Stomach (tissue), 19 donors: ENCODE measurements at places on chromosomes 13 and 19.

- no peak for DNase-seq
Measured at GRCh38 chr13:112622375-112622774, 34.4 kb upstream of the TUBGCP3 start.

DNA sequence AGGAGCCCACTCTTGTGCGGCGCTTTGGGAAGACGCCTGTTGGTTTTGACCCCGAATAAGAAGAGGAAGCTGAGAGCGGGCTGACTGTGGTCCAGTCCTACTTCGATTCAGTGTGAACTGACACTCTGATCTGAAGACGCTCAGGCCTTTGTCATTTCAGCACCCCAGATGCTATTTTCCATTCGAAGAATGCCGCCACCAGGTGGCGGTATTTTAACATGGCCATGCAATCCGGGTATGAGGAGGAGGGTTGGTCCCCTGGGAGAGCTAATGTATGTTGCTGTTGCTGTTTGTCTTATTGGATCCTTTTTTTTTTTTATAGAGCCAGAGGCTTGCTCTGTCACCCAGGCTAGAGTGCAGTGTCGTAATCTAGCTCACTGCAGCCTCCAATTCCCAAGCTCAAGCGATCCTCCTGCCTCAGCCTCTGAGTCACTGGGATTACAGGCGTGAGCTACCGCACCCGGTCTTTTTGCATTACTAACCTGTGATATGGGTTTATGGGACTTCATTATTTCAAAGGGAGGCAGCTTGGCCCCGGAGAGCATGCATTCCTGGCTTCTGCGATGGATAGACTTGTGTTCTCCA lies 803 bp upstream of the TIMM44 start:
- DNase-seq, result peak; percentile 91

DNA sequence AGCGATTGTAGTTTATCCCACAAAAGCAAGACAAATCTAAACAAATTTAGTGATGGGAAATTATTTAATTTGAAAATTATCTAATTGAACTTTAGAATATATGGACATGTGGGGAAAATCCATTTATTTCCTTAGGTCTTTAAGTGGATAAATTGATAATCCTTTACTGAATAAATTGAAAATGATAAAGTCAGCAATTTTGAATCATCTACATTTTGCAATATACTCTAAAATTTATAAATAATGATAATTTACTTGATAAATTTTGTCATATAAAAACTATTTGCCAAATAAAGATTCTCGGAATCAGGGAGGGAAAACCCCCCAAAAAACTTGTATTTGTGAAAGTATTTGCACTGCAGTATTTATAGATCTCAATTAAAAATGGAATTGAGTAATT lies 875.3 kb upstream of the SLITRK5 start:
- DNase-seq, result no peak

- DNase-seq, result no peak
Measured at GRCh38 chr13:109436055-109436622, 350.2 kb downstream of the IRS2 start.

DNA sequence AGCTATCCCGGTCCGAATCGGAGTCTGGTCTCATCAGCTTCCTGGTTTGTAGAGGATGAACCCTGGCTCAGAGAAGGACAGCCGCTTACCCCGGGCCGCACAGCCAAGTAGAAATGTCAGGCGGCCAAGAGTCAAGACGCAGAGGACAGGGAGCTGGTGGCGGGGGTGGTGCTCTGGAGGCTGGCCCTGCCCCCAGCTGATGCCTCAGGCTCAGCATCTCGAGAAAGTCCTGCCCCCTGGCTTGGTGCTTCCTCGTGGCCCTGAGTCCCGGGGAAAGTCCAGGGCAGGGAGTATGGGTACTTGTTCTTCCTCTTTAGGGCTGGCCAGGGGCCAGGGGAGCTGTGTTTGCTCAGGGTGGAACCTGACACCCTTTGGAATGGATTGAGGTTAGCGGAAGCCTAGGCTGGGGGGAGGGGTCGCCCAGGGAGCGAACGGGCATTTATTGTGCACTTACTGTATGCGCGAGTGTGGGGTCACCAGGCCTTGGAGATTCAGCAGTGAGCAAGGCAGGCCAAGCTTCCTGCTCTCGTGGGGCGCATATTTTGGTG lies 2.2 kb downstream of the TJP3 start:
- peak; percentile 95 for DNase-seq

DNA sequence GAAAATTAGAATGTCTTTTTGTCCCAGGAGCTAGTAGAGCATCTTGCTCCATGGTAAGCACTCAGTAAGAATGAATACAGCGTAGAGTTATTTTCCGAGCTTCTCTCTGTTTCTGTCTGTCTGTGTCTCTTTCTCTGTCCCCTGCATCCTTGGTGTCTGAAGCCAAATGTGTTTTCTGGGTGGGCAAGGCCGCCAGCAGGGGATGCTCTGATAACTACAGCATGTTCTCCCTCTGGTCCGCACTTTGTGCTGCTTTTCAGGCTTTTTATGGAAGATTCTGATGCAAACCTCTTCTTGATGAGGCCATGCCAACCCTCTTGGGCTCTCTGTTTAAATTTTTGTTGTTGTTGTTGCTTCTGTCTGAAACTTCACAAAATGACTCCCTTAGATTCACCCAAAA lies 142.8 kb upstream of the UBL3 start:
- no peak for DNase-seq
